ENCODE measurements at places on chromosomes 1 and 21. TPM values are rescaled to one million over a fixed set of nuclear protein-coding genes. Genes with fewer than 3 reads are reported as not detected.

GRCh38 chr1:234918181-234918841, 210.3 kb downstream of the TOMM20 start:
- H3K36me3 ChIP-seq = no peaks in the 10 kb centered on the region
- H3K27me3 ChIP-seq = no peaks in the 10 kb centered on the region
- peak overlapping the region; percentile 40 for H3K27ac ChIP-seq
- DNase-seq = peak; percentile 86

DNA sequence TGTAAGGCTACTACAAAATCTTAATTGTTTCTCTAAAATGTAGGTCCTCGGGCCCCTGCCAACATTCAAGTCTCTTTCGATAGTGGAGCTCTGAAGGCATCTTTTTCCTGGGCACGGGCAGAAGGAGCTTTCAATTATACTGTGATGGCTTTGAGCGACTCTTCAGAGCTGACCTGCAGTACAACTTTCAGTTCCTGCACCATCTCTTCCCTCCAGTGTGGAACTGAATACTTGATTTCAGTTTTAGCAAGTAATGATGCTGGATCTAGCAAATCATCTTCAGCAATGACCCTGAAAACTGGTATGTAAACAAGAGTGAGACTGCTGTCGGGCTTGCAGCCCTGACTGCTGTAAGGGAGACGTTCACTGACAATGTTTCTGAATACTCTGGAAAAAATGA, 9.6 kb downstream of the FNDC7 start:
- peaks cover 23% of the 10 kb centered on the region for H3K4me1 ChIP-seq
- H3K27me3 ChIP-seq = no peaks in the 10 kb centered on the region
- H3K4me3 ChIP-seq = no peak overlapping the region
- no peaks in the 10 kb centered on the region for H3K36me3 ChIP-seq
- no peak overlapping the region for H3K27ac ChIP-seq

DNA sequence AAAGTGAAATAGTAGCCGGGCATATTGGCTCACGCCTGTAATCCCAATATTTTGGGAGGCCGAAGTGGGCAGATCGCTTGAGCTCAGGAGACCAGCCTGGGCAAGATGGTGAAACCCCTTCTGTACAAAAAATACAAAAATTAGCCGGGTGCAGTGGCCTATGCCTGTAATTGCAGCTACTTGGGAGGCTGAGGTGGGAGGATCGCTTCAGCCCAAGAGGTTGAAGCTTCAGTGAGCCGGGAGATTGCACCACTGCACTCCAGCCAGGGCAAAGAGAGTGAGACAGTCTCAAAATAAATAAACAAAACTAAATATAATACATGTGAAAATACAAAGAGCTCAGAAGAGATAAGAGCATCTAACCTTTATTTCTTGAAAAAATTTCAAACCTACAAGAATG, 2.3 kb upstream of the MSTO1 start:
- no peak overlapping the region for H3K4me3 ChIP-seq
- no peak overlapping the region for H3K27ac ChIP-seq
- H3K27me3 ChIP-seq = no peaks in the 10 kb centered on the region
- no peak for DNase-seq

DNA sequence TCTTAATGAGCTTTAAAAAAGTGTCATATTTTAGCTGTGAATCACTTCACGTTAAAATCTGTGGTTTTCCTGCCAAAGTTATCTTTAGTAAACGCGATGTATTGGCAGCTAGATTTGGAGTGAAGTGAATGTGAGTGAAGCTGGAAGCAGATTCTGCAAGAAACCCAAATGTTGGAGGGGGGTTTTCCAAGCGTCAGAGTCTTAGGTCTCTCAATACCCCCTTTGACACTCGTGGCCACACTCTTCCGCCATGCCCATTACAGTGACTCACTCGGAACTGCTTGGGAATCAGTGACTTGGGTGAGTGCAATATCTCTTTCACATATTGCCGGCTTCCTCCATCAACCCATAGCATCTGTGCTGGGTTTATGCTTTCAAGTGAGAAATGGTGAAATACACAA, 17.5 kb downstream of the B3GALT5 start:
- peak overlapping the region; percentile 51 for H3K4me3 ChIP-seq
- H3K36me3 ChIP-seq = no peaks in the 10 kb centered on the region
- H3K27me3 ChIP-seq = no peaks in the 10 kb centered on the region
- peak overlapping the region; percentile 53 for H3K27ac ChIP-seq

The LCE3D gene
- not detected for total RNA-seq

The INTS7 gene
- total RNA-seq = 14.9 TPM

The COL6A2 gene
- 194 TPM for total RNA-seq

GRCh38 chr21:44773291-44773932, 28.2 kb downstream of the UBE2G2 start:
- H3K27me3 ChIP-seq = no peaks in the 10 kb centered on the region
- H3K4me1 ChIP-seq = no peaks in the 10 kb centered on the region
- H3K36me3 ChIP-seq = peaks cover 35% of the 10 kb centered on the region
- no peak overlapping the region for H3K4me3 ChIP-seq
- DNase-seq = no peak

GRCh38 chr1:14265495-14265894, 333.0 kb upstream of the KAZN start:
- no peaks in the 10 kb centered on the region for H3K4me1 ChIP-seq
- H3K4me3 ChIP-seq = no peak overlapping the region
- H3K36me3 ChIP-seq = no peaks in the 10 kb centered on the region
- no peak overlapping the region for H3K27ac ChIP-seq
- no peaks in the 10 kb centered on the region for H3K27me3 ChIP-seq
- no peak for DNase-seq

- H3K4me1 ChIP-seq = no peaks in the 10 kb centered on the region
- H3K4me3 ChIP-seq = no peak overlapping the region
- H3K27me3 ChIP-seq = no peaks in the 10 kb centered on the region
- H3K36me3 ChIP-seq = no peaks in the 10 kb centered on the region
Observed at GRCh38 chr1:101420406-101420805, 183.6 kb downstream of the S1PR1 start.

GRCh38 chr1:169650551-169650950, 20.6 kb upstream of the SELP start:
- H3K36me3 ChIP-seq = no peaks in the 10 kb centered on the region
- H3K4me1 ChIP-seq = no peaks in the 10 kb centered on the region
- no peak overlapping the region for H3K4me3 ChIP-seq

The KRTAP21-2 gene
- not detected for total RNA-seq

The TDRD10 gene
- not detected for total RNA-seq

The PRRC2C gene
- total RNA-seq = 191 TPM

- no peak overlapping the region for H3K27ac ChIP-seq
- no peak overlapping the region for H3K4me3 ChIP-seq
- no peak for DNase-seq
- no peaks in the 10 kb centered on the region for H3K27me3 ChIP-seq
Observed at GRCh38 chr1:43052786-43053439, 94.2 kb upstream of the SLC2A1 start.

The BEND5 gene
- total RNA-seq = 2.7 TPM

The GNG4 gene
- 3.8 TPM for total RNA-seq

The A3GALT2 gene
- total RNA-seq = not detected

The NBPF6 gene
- total RNA-seq = not detected

DNA sequence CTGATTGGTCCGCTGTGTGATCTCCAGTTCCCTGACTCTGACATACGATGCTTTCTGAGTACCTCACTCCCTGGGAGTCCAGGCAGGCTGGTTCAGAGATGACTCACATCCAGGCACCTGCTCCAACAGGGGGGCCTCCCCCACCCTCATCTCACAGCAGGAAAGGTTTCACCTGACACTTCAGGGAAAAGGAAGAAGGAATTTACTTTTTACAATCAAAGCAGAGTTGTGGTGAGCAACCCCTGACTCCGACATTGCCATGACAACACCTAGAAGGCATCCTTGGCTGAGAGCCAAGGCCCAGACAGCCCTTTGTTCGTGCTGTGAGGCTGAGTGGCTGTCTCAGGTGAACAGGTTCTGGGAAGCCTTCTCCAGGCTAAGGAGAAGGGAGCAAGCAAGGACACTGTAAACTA, 164.6 kb upstream of the GJB5 start:
- no peak overlapping the region for H3K27ac ChIP-seq
- H3K27me3 ChIP-seq = no peaks in the 10 kb centered on the region
- H3K36me3 ChIP-seq = no peaks in the 10 kb centered on the region
- no peak overlapping the region for H3K4me3 ChIP-seq

DNA sequence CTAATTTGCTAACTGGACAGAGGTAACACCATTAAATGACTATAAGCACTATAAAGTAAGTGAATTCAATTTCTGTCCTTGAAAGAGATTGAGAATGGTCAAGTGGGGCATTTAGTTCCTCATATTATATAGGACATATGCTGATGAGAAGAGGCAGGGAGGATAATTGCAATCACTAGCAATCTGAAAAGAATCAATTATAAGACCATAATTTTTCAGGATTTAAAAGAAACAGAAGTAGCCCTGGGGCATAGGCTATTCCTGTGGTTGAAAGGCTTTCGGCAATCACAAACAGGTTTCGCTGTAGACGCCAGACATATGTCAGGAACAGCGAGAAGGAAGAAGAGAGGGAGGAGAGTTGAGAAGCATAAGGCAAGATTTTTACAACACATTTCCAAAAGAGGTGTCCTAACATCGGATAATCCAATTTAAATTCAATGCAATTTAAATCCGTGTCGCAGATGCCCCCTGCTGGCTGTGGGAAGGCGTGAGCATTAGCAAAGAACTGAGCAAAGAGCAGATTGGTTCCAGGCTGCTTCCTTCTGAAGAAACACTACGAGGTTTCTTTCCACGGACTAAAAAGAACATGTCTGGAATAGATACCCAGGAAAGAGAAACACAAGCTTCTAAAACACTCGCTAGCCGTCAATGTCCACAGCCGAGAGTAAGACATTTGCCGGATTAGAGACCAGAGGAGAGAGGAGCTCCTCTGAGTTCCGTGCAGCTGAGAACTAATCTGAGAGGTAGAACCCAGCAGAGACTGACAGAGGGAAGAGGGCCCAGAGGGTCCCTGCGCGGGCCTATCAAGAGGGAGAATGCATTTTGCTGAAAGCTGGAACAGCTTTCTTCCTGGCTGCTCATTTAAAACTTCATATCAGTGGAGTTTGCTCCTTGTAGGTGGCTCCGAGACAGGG, 27.9 kb downstream of the RGS5 start:
- H3K36me3 ChIP-seq = no peaks in the 10 kb centered on the region
- peaks cover 41% of the 10 kb centered on the region for H3K4me1 ChIP-seq
- DNase-seq = peak; percentile 36

GRCh38 chr1:221331273-221332183, 410.4 kb downstream of the DUSP10 start:
- no peaks in the 10 kb centered on the region for H3K36me3 ChIP-seq
- H3K27me3 ChIP-seq = no peaks in the 10 kb centered on the region
- no peak for DNase-seq
- H3K4me3 ChIP-seq = no peak overlapping the region
- H3K4me1 ChIP-seq = peaks cover 16% of the 10 kb centered on the region

- DNase-seq = no peak
- no peaks in the 10 kb centered on the region for H3K27me3 ChIP-seq
- no peak overlapping the region for H3K4me3 ChIP-seq
- H3K4me1 ChIP-seq = peaks cover 13% of the 10 kb centered on the region
- no peak overlapping the region for H3K27ac ChIP-seq
Observed at GRCh38 chr21:41865002-41865777, 14.0 kb downstream of the PRDM15 start.

DNA sequence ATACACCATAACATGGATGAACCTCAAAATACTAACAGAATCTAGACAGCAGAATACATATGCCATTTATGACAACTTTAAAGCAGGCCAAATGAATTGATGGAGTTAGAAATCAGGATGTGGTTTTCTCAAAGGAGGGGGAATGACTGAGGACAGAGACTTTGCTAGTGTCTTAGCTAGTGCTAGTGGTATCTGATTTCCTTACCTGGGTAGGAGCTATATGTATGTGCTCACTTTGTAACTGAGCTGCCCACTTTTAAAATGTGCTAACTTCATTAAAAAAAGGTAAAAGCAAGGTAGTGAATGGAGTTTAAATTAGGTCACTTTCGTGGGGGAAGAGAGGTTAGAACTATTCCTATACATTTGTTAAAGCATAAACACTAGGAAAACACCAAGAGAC, 2.6 kb downstream of the GTF2B start:
- no peak overlapping the region for H3K4me3 ChIP-seq
- no peak overlapping the region for H3K27ac ChIP-seq
- no peak for DNase-seq
- no peaks in the 10 kb centered on the region for H3K27me3 ChIP-seq
- peaks cover 4% of the 10 kb centered on the region for H3K4me1 ChIP-seq

The LAMC2 gene
- total RNA-seq = 13.9 TPM

DNA sequence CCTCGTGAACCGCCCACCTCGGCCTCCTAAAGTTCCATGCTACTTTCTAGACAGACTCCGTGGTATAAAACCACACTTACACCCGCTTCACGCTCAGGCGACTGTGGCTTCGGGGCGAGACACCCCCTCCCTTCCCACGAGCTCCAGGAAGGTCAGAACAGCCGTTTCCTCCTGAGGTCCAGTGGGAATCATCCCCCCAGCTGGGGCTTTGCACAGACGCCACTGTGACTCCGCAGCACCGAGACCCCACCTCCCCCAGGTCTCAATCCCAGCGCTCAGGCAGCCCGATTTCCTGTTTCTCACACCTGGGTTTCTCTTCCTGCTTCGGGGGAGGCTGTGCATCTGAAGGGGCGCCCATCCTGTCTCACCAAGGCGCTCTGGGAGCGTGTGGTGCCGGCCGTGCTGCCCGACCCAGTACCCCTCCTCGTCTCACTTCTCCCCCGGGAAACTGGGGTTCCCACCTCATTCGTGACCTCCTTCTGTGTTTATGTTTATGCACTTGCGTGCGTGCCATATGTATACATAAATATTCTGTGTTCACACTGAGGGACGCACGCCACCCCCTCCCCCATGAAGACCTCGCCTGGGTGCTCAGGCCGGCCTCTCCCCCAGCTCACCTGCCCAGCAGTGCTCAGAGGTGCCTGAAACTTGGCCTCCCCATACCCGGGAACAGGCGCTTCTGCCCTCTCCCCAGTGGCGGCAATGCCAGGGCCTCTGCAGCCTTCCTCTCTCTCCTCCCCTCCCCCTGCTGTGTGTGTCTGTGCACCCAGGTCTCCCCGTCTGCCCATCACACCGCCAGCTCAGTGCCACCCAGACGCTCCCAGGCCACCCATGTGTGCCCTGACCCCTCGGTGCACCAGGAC, 14.6 kb downstream of the SLC35E2B start:
- H3K36me3 ChIP-seq = no peaks in the 10 kb centered on the region
- no peak for DNase-seq
- H3K4me3 ChIP-seq = no peak overlapping the region
- H3K27me3 ChIP-seq = no peaks in the 10 kb centered on the region
- no peak overlapping the region for H3K27ac ChIP-seq

The CDKN2C gene
- 0.60 TPM for total RNA-seq

- H3K4me3 ChIP-seq = no peak overlapping the region
- H3K27me3 ChIP-seq = no peaks in the 10 kb centered on the region
- no peak overlapping the region for H3K27ac ChIP-seq
- no peaks in the 10 kb centered on the region for H3K36me3 ChIP-seq
- H3K4me1 ChIP-seq = no peaks in the 10 kb centered on the region
Observed at GRCh38 chr1:54109129-54110090, 43.4 kb downstream of the CDCP2 start.

The STUM gene
- total RNA-seq = not detected

DNA sequence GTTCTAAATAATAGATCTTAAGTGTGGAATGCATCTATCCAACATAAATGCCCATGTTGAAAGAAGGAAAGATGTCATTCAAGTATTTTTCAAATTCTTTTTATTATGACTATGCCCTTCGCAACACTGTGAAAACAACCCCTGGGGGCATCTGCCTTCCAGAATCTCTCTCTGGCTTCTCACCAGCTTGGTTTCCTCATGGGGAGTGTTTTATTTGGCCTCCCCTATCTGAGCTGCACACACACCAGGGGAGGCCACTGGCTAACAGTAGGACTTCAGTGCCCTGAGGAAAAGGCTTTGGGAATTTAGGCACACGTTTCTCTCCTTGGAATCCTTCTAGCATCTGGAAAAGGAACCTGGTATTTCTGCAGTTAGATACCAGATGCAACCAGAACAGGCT, 130.6 kb downstream of the EDEM3 start:
- H3K4me1 ChIP-seq = peaks cover 5% of the 10 kb centered on the region
- no peak overlapping the region for H3K27ac ChIP-seq

Data from astrocyte (in vitro differentiated cells and primary cell).